HepG2 (cell line): ENCODE measurements at places on chromosomes 5 and 9.

- DNase-seq: no peak
These were observed 7.7 kb upstream of the QRFP start for GRCh38 chr9:130904070-130905044.

DNA sequence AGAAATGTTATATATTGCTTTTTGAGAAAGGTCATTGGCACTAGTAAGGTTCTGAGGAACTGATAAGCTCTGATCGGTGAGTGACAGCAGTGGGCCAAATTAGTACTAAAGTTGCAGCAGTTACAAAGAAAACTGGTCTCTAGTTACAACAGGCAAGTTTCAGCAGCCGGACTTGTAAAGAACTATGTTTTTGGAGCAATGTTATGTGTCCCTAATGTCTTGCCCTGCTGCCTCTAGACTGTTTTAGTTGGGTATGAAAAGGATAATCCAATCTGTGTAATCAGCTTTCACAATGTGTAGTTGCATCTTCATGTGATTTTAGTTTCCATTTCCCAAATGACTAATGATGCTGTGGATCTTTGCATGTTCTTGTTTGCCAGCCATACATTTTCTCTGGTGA is 113.5 kb downstream of the CAMK4 start:
- no peak for DNase-seq

GRCh38 chr5:133781436-133782225 is 169.3 kb upstream of the FSTL4 start:
- DNase-seq: no peak

- DNase-seq: no peak
These were observed 76.8 kb downstream of the TMEM167A start for GRCh38 chr5:83000428-83000827.

GRCh38 chr5:170631466-170632195 is 127.8 kb downstream of the KCNIP1 start:
- DNase-seq: peak; percentile 15

- peak; percentile 82 for DNase-seq
These were observed 363.3 kb upstream of the RPS23 start for GRCh38 chr5:82641331-82642003.

- DNase-seq: no peak
These were observed 30.0 kb upstream of the SUSD3 start for GRCh38 chr9:93028448-93029006.

DNA sequence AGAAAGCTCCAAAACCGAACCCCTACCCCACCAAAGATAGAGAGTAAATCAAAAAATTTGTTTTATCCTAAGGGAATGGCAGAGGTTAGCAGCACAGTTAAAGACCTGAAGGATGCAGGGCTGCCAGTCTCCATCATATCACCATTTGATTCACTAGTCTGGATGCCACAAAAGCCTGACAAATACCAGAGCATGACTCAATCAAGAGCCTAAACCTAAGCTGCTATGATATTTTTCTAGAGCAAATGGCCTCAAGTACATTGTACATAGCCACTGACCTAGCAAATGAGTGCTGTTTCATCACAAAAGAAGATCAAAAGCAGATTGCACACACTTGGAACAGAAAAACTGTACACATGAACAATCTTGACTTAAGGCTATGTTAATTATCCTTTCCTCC is 48.0 kb downstream of the DPYSL3 start:
- DNase-seq: no peak

DNA sequence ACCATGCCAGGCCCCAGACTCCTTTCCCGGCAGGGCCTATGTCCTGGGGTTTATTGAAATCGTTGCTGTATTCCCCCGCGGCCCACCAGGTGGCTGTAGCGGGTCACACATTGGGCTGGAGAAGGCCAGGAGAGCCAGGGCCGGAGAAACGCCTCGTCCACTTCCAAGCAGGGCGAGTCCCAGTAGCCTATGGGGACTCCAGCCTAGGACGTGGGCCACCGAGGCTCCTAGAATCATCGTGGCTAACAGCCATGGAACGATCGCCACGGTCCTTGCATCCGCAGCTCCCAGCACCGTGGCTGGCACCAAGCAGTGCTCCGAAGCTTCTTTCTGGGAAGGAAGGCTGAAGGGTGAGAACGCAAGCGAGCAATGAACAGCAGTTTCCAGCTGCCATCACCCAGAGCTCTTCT is 87.7 kb downstream of the ENTREP1 start:
- DNase-seq: peak; percentile 39
